GM12878 (cell line): ENCODE measurements at places on chromosomes 3 and 15. TPM values are rescaled to one million over a fixed set of nuclear protein-coding genes. Genes with fewer than 3 reads are reported as not detected.

ZPLD1 gene
- not detected in 2 replicates for total RNA-seq

GRCh38 chr3:64599651-64600050 is 88.1 kb downstream of the ADAMTS9 start:
- no peak overlapping the region for H3K4me3 ChIP-seq
- no peak for DNase-seq
- no peaks in the 10 kb centered on the region for H3K36me3 ChIP-seq
- H3K27ac ChIP-seq: no peak overlapping the region
- H3K27me3 ChIP-seq: no peaks in the 10 kb centered on the region; the same call in none of the 2 replicates

- H3K27ac ChIP-seq: no peak overlapping the region
- H3K4me3 ChIP-seq: no peak overlapping the region
- peaks cover 46% of the 10 kb centered on the region for H3K36me3 ChIP-seq
- DNase-seq: no peak
Measured at GRCh38 chr15:90482124-90483011, 47.4 kb upstream of the CRTC3 start.

DNA sequence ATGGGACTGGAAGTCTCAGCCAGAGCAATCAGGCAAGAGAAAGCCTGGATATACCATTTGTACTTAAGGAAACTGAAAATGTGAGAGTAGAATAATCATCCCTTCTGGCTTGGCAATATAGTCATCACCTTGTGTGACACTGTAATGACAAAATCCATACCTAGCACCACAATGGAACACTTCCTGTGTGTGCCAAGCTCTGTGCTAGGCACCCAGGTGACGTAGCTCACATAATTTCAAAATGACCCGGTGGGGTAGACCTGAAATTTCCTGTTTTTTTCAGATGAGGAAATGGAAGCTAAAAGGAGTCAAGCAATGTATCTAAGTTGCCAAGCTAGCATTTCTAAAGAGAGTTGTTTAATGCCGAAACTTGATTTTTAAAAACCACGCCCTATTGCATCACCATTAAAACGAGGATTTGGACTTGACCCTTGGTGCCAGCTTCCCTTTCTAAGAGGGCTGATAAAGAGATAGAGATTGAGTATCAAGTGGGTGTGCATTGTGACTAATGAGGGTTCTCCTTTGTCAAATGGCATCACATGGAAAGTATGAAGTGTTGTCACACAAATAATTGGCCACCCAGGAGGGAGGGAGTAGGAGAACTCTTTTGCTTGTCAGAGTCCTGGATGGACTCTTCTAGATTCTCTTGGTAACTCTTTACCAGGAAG is 141.3 kb upstream of the PDZRN3 start:
- no peak for DNase-seq
- H3K4me1 ChIP-seq: no peaks in the 10 kb centered on the region
- no peak overlapping the region for H3K4me3 ChIP-seq
- H3K36me3 ChIP-seq: no peaks in the 10 kb centered on the region
- no peak overlapping the region for H3K27ac ChIP-seq

GRCh38 chr15:67824197-67824968 is 926 bp upstream of the SKOR1 start:
- H3K4me1 ChIP-seq: no peaks in the 10 kb centered on the region
- H3K27ac ChIP-seq: no peak overlapping the region

RAB43 gene
- 11.4 and 14.0 TPM in 2 replicates for total RNA-seq

DNA sequence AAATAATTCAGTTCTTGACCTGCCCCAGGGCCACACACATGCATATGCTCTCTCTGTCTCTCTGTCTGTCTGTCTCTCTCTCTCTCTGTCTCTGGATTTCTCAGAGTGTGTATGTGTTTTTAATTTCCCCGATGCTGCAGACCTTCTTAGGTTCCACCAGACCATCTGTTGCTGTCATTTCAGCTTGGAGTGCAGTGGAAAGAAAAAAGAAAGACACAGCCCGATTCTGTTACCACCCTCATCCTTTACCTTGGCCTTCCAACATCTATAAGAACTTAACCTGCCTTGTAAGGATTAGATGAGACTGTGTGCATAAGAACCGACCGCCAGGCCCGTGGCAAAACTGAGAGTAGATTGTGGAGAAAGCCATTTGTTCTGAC is 9.7 kb upstream of the PGPEP1L start:
- peak overlapping the region; percentile 68; the same call in 1 of the 2 replicates for H3K4me3 ChIP-seq
- no peaks in the 10 kb centered on the region for H3K27me3 ChIP-seq
- no peak for DNase-seq
- H3K4me1 ChIP-seq: no peaks in the 10 kb centered on the region; the same call in 1 of the 2 replicates
- H3K36me3 ChIP-seq: no peaks in the 10 kb centered on the region

- no peak overlapping the region for H3K4me3 ChIP-seq
- H3K4me1 ChIP-seq: no peaks in the 10 kb centered on the region
- no peak for DNase-seq
- no peak overlapping the region for H3K27ac ChIP-seq
- no peaks in the 10 kb centered on the region for H3K36me3 ChIP-seq
Measured at GRCh38 chr3:164351131-164351530, 727.2 kb downstream of the SI start.

BAHD1 gene
- 21.7 and 21.8 TPM in 2 replicates for total RNA-seq

GRCh38 chr3:10228248-10228950 is 19.9 kb upstream of the TATDN2 start:
- H3K27me3 ChIP-seq: no peaks in the 10 kb centered on the region
- H3K27ac ChIP-seq: peak overlapping the region; percentile 36
- H3K36me3 ChIP-seq: no peaks in the 10 kb centered on the region
- DNase-seq: no peak
